ENCODE measurements at places on chromosomes 13 and 19.

GRCh38 chr13:113903912-113904311 is 40.0 kb upstream of the GAS6 start:
- DNase-seq = no peak

GRCh38 chr13:89375839-89376238 is 1704.7 kb downstream of the SLITRK5 start:
- no peak for DNase-seq

DNA sequence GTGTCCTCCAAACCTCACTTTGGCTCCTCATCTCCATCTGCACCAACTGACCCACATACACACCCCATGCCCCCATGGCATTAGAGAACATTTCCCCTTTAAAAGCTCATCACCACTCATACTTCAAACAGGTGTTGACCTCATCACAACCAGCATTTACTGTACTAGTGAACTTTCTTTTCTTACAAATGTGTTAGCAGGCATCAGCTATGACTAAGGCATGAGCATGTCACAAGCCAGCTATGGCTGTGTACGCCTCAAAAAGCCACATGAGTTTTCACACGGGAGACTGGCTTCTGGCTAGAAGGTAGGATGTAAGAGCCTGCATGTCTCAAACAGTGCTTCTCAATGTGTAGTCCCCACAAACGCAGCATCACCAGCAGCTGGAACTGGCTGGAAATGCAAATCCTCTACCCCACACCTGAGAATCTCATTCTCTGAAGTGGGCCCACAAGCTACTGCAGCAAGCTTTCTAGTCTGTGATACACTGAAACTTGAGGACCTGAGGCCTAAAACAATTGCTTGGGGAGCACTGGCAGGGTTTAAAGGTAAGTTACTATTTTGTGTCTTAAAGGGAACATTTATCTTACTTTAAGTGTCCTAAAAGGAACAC is 66.8 kb downstream of the TUBGCP3 start:
- DNase-seq = no peak

- DNase-seq = no peak
Measured at GRCh38 chr13:113618455-113618854, 33.9 kb downstream of the TFDP1 start.

GRCh38 chr13:65330691-65331090 is 1899.4 kb downstream of the PCDH9 start:
- DNase-seq = no peak

GRCh38 chr13:113151745-113152690 is 6.4 kb upstream of the PROZ start:
- no peak for DNase-seq

- DNase-seq = no peak
Measured at GRCh38 chr13:46122304-46122703, 17.5 kb upstream of the CPB2 start.

- no peak for DNase-seq
Measured at GRCh38 chr13:76440568-76440967, 445.6 kb downstream of the KCTD12 start.

DNA sequence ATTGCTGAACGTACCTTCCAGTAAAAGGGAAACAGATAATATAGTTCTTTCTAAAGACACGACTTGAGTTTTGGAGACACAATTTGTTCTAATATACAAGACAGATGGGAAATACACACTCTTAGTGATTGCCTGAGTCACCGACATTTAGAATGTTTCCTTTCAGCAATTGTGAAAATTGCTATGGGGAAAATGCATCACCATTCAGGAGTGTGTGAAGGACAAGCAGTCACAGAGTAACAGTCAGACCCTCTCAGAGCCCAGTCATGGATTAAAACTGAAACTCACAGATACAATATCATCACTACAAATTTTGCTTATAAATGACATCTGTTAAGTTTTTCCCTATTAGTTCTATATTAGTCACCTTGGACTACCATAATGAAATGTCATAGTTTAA is 286.1 kb downstream of the SPRY2 start:
- no peak for DNase-seq

GRCh38 chr13:41905600-41906254 is 55.2 kb downstream of the VWA8 start:
- no peak for DNase-seq

DNA sequence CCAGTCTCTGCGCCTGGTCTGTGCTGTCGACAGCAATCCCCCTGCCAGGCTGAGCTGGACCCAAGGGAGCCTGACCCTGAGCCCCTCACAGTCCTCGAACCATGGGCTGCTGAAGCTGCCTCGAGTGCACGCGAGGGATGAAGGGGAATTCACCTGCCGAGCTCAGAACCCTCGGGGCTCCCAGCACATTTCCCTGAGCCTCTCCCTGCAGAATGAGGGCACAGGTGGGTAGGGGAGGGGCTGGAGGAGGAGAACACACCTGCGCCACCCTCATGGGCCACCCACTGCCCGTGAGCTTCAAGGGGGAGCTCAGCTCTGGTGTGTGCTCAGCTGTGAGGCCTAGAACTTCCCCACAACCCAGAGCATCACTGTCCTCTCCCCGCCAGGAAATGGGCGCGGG is 38.6 kb upstream of the CD33 start:
- DNase-seq = no peak

- no peak for DNase-seq
Measured at GRCh38 chr19:46601318-46602224, at the start of gene CALM3. CALM3 (plus strand) TSS chr19:46601330; CDS start chr19:46601435, 105 bp downstream.

GRCh38 chr19:8367327-8368001 is 3.5 kb downstream of the ANGPTL4 start:
- no peak for DNase-seq

DNA sequence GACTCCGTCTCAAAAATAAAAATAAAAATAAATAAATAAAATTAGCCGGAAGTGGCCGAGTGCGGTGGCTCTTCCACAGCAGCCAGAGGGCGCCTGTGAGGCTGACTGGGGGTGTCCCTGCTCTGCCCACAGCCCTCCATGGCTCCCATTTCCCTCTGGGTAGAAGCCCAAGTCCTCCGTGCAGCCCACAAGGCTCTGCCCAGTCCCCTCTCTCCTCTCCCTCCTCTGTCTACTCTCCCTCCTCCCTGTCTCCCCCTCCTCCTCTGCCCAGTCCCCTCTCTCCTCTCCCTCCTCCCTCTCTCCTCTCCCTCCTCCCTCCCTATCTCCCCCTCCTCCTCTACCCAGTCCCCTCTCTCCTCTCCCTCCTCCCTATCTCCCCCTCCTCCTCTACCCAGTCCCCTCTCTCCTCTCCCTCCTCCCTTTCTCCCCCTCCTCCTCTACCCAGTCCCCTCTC is 20.4 kb downstream of the MISP start:
- DNase-seq = no peak

- no peak for DNase-seq
Measured at GRCh38 chr13:20991741-20992520, 69.5 kb downstream of the LATS2 start.

- no peak for DNase-seq
Measured at GRCh38 chr19:47096100-47096704, 17.4 kb downstream of the ZC3H4 start.

- no peak for DNase-seq
Measured at GRCh38 chr13:61277586-61278276, 137.9 kb downstream of the PCDH20 start.

DNA sequence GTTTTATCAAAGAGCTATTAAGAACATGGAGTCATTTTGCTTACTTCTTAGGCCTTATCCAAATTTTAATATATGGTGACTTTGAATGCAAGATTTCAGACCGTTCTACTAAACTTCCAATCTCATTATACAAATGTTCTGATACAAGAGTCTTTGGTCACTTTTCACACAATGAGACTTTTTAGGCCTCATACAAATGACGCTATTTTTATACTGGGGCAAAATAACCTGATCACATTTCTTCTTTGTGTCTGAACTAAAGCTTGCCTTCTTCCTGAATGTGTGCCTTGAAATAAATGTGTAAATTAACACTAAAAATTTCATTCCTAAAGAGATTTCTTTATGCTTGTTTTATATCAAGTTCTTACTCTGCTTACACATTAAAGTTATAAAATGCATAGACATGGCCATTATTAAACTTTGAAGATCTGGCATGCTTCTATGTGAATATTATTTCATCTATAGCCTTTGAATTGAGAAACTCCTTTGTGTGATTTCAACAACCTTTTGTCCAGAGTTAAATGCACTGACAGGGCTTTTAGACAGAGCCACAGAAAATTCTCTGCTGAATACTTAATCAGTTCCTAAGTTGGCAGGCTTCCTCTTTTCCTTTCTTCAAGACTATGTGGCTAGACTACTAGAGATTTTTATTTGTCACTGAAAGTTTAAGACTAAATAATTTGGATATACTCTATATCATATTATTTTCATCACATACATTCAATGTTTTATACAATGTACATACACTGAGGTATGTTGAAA is 86.1 kb downstream of the EDNRB start:
- no peak for DNase-seq

DNA sequence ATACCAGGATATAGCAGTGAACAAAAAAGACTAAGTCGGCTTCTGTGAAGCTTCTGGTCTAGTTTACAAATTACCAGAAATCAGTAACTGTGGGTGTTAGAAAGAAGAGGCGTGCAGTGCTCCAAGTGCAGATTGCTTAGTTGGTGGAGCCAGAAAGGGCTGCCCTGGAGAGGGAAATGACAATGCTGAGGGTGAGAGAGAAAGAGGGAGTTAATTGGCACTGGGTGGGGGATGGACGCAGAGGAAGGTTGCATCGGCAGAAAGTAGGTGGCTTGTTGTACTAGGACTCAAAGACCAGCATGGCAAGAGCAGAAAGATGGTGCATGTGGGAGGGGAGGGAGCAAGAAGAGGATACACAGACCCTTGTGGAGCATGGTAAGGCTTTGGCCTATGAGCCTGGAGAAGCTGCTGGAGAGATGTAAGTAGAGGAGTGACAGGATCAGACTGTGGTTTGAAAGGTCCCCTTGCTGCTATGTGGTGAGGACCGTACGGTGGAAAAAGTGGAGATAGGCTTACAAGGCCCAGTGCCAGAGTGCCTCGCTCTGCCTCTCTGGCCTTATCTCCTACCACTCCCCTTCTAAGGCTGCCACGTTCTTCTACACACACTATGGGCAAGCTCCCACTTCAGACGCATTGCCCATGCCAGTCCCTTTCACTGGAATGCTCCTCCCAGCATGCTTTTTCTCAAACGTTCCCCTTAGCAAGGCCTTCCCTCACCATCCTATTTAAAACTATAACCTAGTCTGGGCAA is 13.5 kb downstream of the SMG9 start:
- DNase-seq = no peak

DNA sequence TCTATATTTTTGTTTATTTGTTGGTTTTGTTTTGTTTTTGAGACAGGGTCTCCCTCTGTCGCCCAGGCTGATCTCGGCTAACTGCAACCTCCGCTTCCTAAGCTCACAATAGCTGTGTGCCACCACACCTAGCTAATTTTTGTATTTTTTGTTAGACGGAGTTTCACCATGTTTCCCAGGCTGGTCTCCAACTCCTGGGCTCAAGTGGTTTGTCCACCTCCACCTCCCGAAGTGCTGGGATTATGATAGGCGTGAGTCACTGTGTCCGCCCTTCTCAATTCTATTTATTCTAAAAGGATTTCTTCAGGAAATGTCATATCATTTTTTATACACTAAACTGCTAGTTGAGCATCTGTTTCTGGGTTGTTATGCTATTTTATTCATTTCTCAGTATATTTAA is 1206.0 kb downstream of the OLFM4 start:
- no peak for DNase-seq

DNA sequence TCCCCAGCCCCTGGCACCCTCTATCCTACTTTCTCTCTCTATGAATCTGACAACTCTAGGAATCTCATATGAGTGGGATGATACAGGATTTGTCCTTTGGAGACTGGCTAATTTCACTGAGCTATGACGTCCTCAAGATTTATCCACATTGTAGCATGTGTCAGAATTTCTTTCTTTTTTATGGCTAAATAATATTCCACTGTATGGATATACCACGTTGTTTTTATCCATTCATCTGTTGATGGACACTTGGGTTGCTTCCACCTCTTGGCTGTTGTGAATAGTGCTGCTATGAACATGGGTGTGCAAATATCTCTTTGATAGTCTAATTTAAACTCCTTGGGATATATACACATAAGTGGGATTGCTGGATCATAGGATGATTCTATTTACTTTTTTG is 24.0 kb upstream of the INSR start:
- no peak for DNase-seq

GRCh38 chr13:45255247-45255987 is 54.6 kb upstream of the KCTD4 start:
- no peak for DNase-seq
